Stimulated activated CD4-positive, alpha-beta T cell treated with anti-CD3 and anti-CD28 coated beads, TNF-alpha, amount 100 ng/mL, for 24 hours (primary cell): ENCODE measurements at places on chromosomes 7 and 10.

DNA sequence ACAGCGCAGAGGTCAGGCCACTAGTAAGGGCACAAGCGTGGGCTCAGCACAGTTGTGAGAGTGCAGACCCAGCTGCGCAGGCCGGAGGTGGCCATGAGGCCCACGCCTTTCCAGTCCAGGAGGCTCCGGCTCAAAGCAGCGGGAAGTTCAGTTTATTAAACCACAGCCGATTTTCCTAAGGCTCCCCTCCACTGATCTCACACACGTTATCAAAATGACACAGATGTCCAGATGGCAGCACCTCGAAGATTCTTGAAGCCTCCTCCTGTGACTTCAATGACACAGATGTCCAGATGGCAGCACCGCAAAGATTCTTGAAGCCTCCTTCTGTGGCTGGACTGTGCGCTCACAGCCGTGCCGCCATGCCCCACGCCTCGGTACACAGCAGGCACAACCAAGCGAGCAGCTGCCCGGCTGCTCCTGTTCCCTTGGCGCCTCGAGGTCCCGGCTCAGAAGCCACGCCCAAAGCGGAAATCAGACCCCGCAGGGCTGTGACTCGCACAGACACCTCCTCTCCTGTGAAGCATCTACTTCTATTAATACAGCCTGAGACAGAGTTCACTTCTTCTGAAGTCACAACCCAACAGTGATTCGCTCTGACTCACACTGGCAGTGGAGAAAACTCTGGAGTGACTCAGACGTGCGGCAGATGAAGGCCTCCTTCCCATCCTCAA is 122.7 kb downstream of the MAD1L1 start:
- peak; percentile 60 for DNase-seq

DNA sequence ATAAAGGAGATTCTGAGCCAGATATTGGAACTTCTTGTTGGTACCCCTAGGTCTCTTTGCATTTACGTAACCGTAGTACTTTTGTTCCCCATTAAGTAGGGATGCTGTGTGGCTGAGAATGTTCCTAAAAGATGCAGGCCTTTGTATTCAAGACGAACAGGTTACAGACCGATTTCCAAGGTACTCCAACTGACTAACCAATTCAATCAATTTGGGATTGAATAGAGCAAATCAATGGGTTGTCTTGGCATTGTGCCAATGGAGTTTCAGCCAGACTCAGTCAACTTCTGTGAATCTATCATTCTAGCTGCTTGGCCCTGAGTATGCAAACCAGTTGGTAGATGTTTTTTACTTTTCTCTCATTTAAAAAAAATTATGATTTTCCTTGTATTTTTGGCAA is 347.3 kb upstream of the NPVF start:
- DNase-seq = no peak

DNA sequence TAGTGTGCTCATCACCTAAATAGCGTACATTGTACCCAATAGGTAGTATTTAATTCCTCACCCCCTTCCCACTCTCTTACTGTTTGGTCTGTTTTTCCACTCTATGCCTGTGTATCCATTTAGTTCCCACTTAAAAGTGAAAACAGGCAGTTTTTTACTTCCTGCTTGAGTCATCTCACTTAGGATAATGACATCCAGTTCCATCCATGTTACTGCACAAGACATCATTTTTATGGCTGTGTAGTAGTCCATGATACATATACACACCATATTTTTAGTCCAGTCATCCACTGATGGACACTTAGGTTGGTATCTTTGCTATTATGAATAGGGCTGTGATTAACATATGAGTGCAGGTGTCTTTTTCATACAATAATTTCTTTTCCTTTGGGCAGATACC is 10.1 kb downstream of the STK17A start:
- DNase-seq = no peak

- DNase-seq = no peak
These were observed 10.7 kb upstream of the KMT2E start for GRCh38 chr7:105003275-105003674.

DNA sequence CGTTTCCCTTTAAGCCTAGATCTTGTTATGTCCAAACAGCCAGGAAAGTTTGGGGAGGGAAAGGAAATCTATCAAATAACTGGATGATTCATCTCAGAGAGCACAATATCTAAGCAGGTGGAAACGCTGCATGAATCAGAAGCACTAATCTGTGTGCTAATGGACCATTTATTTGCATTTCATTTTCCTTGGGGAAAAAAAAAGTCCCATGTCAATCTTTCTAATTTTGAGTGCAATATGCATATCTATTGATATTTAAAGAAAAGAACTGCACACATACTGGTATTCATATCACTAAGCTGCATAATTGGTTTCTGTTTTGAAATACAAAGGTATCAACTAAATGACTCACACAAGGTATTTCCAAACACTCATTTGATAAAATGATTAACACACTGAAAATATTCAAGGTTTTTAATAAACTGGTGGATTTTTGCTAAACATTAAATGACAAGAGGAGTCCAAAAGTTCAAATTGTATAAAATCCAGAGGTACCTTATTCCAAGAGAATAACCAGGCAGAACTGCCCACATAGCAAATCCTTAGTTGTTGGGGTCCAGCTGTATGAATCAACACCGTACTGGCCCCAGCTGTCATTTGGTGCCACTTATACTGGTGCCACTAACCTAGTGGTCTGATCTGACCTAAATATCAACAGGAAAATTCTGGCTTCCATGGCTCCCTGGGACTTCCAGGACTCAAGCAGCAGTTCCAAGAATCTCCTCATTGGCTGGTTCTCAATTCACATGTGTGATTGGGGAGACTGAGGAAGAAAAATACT is 122.2 kb upstream of the SP4 start:
- no peak for DNase-seq

DNA sequence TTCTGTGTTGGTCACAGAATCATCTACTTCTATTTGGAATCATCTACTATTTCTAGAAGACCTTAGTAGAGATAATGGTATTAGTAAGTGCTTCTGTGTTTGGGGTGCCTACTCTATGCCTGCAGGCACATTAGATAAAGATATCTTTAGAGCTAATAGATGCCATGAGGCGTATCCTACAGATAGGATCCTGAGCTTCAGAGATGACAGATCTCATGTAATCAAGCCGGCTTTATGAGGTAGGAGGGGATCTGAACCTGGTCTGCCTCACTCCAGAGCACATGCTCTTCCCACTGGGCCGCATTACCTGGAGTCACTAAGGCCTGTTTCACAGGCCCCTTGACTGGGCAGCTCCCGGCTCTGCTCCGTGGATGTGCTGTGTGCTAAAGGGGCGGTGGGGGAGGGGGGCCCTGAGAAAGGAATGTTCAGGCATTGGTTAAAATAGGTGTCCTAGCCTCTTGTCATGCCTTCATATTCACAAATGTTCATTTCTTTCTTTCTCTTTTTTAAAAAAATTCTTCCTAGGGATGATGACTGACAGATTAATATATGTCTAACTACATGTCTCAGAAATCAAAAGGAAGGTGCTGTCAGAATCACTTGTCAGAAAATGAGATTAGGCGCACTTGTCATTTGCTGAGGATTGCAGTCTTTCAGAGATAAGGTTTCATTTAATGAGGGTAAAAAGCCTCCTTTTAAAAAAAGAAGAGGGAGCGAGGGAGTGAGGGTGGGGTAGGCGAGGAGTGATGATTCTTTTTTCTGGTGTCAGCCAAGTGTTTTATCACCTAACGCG is 458.0 kb upstream of the GALNT17 start:
- DNase-seq = no peak

DNA sequence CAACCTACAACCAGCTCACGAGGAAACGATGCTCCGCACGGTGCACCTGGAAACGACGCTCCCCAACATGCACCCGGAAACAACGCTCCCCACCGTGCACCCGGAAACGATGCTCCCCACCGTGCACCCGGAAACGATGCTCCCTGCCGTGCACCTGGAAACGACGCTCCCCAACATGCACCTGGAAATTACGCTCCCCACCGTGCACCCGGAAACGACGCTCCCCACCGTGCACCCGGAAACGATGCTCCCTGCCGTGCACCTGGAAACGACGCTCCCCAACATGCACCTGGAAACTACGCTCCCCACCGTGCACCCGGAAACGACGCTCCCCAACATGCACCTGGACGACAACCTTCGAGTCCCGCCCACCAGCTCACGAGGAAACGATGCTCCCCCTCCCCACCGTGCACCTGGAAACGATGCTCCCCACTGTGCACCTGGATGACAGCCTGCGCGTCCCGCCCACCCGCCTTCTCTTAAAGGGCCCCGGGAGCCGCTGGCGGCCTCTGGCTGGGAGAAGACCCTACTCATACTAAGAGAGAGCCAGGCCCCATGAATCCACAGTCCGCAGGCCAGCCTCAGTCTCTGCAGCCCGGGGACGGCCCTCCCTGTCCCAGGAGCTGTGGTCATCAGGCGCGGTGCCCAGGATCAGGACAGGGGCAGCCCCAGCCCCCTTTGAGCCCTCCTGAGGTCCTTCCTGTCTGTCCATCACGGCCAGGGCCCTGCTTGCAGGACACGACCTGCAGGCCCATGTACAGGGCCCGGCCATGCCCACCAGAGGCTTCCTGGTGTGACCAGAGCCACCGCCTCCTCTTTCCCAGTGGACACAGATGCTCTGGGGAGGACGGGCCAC is 98.3 kb downstream of the PDGFA start:
- no peak for DNase-seq

- no peak for DNase-seq
These were observed 105.4 kb downstream of the NRBF2 start for GRCh38 chr10:63238501-63238900.

- DNase-seq = no peak
These were observed 229.9 kb downstream of the USP6NL start for GRCh38 chr10:11381511-11381910.

DNA sequence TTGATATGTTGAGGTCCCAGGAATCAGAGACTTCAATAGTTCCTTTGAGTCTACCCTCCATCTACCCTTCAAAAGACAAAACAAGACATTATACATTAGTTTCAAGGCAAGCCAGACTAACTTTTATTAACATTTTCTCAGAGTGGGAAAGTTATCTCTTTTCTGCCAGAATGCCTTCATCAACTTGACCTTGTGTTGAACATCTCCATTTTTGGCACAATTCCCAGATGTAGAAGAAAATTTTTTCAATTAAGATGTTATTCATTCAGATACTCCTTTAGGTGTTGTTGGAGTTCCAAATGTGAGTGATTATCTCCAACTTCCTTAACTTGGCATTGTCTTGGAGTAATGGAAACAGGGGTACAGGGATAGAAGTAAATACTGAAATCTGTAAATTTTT is 59.1 kb downstream of the NRF1 start:
- DNase-seq = no peak

DNA sequence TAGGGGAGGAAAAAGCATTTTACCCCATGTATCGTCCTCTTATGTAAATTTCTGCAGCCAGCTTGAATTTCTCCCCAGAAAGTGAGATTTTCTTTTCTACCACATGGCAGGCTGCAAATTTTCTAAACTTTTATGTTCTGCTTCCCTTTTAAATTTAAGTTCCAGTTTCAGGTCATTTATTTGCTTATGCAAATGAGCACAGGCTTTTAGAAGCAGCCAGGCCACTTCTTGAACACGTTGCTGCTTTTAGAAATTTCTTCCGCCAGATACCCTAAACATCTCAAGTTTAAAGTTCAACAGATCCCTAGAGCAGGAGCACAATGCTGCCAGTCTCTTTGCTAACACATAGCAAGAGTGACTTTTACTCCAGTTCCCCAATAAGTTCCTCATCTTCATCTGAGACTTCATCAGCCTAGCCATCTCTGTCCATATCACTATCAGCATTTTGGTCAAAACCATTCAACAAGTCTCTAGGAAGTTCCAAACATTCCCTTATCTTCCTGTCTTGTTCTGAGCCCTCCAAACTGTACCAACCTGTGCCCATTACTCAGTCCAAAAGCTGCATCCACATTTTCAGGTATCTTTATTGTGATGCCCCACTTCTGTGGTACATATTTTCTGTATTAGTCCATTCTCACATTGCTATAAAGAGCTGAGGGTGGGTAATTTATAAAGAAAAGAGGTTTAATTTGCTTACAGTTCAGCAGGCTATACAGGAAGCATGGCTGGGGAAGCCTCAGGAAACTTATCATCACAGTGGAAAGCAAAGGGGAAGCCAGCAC is 16.3 kb downstream of the EZH2 start:
- DNase-seq = no peak
